Cerebellar nuclear complex (tissue), 1 donor: ENCODE measurements at places on chromosomes 1 and 21.

GRCh38 chr1:53710584-53710983, 28.4 kb downstream of the GLIS1 start:
- DNase-seq = no peak

DNA sequence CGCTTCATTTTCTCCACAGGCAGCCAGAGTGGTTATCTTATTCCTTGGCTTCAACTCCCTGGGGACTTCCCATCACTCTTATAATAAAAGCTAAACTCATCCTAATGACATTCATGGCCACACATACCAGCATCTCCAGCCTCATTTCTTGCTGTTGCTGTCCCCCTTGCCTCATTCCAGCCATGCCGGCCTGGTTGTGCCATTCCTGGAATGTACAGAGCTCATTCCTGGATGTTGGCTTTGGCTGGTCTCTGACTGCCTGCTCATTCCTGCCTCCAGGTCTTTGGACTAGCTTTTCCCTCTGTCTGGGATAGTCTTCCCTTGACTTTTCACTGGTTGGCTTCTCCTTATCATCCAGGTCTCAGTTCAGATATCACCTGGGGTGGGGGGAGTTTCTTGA, 2.4 kb upstream of the PEF1 start:
- DNase-seq = no peak

DNA sequence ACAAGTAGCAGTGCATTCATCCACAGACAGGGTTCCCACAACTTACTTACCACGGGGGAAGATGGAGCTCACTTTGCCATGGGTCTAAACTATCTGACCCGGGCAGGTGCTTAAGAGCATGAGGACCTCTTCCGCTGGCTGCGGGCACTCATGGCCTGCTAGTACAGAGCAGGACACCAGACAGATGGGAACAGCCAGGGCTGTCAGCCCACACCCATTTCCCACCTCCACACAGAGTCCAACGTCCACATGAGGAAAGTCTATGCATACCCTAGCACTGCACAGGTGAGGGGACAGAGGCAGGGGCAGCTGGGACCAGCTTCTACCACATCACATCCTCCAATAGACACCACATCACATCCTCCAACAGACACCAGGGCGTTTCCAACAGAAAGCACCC, 35.8 kb upstream of the PRDM15 start:
- no peak for DNase-seq

DNA sequence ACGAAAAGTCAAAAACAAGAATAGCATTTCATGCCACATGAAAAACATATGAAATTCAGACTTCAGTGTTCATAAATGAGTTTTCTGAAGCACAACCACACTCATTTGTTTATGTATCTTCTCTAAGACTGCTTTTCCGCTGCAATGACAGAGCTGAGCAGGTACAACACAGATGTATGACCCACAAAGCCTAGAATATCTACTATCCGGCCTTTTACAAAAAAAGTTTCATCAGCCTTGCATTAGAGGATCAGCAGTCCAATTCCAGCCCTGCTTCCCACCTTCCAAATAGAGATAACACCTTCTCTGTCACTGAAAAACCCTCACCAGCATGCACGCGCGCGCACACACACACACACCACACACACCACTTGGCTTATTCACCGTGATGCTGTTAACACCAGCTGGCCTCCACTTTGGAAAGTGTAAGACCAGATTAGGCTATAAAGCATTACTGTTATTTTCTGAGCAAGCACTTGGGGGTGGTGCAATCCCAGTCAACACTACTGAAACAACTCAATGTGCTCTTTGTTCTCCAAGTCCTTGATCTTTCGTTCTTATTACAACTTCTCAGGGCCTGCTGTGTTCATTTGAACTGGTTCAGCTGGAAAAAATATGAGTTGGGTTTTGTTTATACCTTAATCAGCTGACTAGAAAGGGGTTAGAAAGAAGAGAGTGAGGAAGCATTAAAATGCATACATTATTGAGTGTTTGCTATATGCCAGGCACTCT, 90.0 kb downstream of the GLUL start:
- no peak for DNase-seq

DNA sequence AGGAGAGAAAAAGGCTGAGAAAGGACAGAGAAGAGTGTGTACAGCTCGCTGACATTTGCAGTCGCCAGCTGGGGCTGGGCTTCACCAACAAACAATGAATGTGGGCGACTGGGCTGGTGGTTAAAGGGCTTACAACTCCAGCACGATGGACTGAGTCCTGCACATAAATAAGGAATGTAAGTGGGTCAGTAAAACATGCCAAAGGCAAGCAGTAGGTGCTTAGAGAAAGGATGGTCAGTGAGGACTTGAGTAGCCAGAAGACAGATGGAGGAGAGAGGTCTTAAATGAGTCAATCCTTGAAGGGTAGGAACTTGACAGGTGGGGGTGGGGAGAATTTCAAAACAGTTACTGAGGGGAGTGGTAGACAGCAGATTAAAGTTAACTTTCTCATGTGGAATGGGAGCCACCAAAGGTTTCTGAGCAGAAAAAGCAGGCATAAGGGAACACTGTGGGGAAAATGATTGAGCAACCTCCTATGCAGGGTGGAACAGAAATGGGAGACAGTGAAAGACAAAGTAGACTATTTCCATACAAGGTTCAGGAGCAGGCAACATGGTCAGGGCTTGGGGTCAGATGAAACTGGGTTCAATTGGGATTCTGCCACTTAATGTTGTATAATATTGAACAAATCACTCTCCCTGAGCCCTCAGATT, 37.4 kb downstream of the GADD45A start:
- DNase-seq = no peak

- no peak for DNase-seq
Measured at GRCh38 chr1:56414728-56415224, 164.6 kb downstream of the PLPP3 start.

DNA sequence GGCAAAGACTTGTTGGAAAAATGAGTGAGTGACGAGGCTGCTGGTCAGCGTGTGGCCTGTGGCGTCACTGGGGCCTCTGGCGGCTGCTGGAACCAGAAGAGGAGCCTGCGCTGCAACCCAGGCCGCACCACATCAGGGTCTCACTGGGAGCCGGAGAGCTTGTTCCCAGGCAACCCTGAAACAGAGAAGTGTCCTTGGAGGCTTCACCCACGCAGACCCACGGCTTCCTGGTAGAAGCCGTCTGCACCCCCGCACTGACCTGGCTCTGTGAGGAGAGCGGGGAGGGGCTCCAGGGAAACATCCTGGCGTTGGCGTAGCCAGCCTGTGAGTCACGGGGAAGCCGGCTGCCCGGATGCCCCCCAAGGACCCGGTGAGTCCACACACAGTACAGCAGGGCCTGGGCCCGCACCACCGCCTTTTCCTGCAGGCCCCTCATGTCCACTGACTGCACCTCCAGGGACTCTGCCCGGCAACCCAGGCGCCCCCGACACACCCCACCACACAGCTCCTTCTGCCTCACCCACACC, 57.4 kb downstream of the COL6A1 start:
- DNase-seq = no peak

DNA sequence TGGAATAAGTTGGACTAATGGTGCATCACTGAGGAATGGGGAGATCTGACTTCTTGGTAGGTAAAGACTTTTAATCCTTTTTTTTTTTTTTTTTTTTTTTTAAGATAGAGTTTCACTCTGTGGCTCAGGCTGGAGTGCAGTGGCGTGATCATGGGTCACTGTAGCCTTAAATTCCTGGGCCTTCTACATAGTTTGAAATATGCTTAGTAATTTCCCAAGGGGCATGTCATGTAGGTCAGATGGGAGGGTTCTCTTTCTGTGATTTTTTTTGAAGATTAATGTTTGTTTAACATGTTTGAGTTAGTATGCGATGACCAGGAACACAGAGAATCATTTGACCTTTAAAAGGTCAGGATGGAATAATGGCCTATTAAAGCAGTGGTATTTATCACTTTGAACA, 129.1 kb downstream of the S1PR1 start:
- no peak for DNase-seq

GRCh38 chr21:45299026-45299863, 11.6 kb upstream of the POFUT2 start:
- DNase-seq = no peak

DNA sequence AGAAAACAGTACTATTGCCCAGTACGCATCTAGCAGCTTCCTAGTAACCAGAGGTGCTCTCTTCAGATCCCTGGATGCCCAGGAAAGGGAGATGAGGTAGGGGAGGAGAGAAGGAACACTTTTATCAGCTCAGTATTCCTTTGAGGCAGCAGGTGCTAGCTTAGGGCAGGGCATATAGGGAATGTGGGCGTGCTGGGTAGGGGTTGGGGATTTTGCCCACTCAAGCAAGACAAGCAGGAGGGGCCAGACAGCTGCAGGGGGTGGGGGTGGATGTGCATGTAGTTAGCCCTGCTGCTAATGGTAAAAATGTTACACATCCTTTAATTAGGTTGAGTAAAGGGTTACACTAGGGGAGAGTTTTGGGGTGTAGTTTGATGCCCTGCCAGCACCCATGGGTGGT, 18.1 kb upstream of the AVPR1B start:
- DNase-seq = no peak

DNA sequence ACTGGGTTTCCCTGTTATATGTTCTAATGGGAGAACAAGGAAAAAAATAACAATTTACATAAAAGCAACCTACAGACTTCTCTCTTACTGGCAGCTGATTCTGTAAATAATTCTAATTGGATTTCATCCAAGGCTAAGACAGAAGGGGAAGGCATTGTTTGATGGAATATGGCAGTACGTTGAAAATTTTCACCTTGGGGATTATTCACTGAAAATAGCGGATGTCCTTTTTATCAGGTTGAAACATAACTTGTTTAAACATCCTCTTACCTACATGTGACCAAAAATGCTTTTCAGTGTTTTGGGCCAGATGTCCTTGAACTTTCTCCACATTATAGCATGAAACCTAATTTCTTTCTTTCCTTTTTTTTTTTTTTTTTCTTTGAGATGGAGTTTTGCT, 24.9 kb downstream of the TSNAX start:
- DNase-seq = no peak

DNA sequence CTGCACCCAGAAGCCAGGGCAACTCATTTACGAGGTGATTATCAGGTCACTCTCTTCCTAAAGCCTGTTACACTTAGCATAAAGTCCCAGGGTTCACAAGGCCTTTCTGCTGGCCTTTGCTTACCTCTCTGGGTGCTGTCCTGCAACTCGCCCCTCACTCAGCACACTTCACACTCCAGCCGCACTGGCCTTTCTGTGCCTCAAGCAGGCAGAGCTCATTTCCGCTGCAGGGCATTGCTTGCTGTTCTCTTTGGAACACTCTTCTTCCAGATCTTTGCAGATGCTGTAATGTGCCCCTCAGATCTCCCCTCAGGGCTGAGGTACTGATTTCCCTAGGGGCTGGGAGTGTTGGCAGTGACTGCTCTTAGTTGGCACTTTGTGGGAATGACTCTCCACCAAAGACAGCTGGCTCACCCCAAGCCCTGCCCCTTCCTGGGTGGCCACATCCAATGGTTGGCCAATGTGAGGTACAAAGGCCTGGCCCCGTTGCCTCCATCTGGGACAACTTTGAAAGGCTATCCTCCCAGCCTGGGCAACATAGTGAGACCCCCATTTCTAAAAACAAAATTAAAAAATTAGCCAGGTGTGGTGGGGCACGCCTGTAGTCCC, 50.8 kb upstream of the SSBP3 start:
- no peak for DNase-seq

- no peak for DNase-seq
Measured at GRCh38 chr1:227748496-227749182, 13.4 kb downstream of the SNAP47 start.

DNA sequence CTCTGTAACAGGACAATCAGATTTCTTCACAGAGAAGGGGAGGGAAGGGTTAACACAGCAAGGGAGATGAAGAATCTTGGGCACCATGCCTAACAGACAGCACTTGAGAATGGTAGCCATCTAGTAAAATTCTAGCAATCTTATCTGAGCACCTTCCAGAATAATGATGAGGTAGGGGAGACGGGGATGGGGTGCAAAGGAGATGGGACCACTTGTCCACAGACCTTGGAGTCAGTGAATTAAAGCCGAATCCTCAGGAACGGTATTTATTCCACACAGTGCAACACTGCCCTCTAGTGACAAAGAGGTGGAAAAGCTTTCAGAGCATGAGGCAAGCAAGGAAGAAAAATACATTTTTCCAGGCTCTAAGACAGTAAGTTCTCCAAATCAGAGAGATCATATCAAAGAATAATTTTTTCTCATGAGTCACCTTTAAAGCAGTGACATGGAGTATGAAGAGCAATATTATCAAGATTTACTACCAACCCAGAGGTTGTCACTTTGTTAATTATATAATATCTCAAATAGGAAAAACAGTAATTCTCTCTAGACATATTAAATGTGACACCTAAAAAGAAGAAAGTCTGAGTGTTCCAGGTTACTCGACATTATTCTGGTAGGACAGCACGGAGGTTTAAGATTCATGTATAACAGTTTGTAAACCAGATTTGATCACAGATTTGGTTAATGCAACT, 43.3 kb upstream of the LPAR3 start:
- DNase-seq = no peak

DNA sequence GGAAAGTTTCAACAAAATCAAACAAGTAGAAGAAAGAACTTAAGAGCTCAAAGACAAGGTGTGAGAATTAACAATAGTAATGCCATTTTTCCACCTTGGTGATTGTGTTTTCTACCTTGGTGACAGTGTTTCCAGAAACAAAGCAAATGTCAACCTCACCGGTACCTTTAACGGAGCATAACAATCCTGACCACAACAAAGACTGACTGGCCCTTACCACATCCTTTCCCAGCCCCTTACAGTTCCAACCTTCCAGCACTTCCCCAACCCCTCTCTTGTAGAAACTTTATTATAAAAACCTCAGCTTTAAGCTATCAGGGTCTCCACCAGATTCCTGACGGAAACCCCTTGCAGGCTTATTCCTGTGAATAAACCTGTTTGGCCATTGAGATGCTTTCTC, 16.7 kb downstream of the STYXL2 start:
- no peak for DNase-seq

- no peak for DNase-seq
Measured at GRCh38 chr21:33411949-33412430, 8.8 kb downstream of the IFNGR2 start.

- no peak for DNase-seq
Measured at GRCh38 chr1:191904991-191905390, 253.3 kb upstream of the RGS18 start.

DNA sequence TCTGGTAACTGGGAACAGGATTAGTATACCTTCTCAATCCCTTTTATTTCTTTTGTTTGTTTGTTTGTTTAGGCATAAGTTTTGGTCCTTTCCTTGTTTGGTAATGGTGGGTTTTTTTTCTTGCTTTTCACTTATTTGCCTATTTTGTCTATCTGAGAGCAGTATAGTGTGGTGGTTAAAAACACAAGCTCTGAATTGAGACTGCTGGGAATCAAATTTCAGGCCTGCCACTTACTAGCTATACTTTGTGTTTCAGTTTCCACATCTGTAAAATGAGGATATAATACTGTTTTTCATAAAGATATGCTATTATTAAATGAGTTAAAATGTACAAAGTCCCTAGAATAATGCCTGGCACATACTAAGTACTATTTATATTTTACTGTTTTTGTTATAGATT, 81.6 kb upstream of the IVNS1ABP start:
- DNase-seq = no peak

- DNase-seq = no peak
Measured at GRCh38 chr1:246151796-246152434, 355.2 kb downstream of the SMYD3 start.
